Right ventricle myocardium inferior (tissue), 1 donor: ENCODE measurements at places on chromosomes 4 and X. TPM values are rescaled to one million over a fixed set of nuclear protein-coding genes. Genes with fewer than 3 reads are reported as not detected.

GIMD1 gene
- not detected for total RNA-seq

SLC26A1 gene
- not detected for total RNA-seq

STPG2 gene
- total RNA-seq = 0.43 TPM

ZCCHC18 gene
- 0.22 TPM for total RNA-seq

WAS gene
- 4.4 TPM for total RNA-seq

ATOH1 gene
- total RNA-seq = not detected

GPR50 gene
- not detected for total RNA-seq
